ENCODE measurements at places on chromosomes 3 and 15.

- no peak for DNase-seq
Measured at GRCh38 chr3:107870096-107870495, 220.7 kb downstream of the CD47 start.

- no peak for DNase-seq
Measured at GRCh38 chr3:114649331-114649730, 355.5 kb downstream of the TIGIT start.

DNA sequence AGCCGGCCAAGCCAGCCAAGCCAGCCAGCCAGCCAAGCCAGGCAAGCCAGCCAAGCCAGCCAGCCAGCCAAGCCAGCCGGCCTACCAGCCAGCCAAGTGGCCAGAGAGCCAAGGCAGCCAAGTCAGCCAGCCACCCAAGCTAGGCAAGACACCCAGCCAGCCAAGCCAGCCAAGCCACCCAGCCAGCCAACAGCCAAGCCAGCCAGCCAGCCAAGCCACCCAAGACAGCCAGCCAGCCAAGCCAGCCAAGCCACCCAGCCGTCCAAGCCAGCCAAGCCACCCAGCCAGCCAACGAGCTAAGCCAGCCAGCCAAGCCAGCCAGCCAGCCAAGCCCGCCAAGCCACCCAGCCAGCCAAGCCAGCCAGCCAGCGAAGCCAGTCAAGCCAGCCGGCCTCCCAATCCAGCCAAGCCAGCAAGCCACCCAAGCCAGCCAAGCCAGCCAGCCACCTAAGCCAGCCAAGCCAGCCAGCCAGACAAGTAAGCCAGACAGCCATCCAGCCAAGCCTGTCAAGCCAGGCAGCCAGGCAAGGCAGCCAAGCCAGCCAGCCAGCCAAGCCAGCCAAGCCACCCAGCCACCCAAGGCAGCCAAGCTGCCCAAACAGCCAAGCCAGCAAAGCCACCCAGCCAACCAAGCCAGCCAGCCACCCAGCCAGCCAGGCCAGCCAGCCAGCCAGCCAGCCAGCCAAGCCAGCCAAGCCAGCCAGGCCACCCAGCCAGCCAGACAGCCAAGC lies 200.5 kb downstream of the GOLGA6L6 start:
- no peak for DNase-seq

- DNase-seq: no peak
Measured at GRCh38 chr3:178479446-178479845, 56.8 kb upstream of the KCNMB2 start.

DNA sequence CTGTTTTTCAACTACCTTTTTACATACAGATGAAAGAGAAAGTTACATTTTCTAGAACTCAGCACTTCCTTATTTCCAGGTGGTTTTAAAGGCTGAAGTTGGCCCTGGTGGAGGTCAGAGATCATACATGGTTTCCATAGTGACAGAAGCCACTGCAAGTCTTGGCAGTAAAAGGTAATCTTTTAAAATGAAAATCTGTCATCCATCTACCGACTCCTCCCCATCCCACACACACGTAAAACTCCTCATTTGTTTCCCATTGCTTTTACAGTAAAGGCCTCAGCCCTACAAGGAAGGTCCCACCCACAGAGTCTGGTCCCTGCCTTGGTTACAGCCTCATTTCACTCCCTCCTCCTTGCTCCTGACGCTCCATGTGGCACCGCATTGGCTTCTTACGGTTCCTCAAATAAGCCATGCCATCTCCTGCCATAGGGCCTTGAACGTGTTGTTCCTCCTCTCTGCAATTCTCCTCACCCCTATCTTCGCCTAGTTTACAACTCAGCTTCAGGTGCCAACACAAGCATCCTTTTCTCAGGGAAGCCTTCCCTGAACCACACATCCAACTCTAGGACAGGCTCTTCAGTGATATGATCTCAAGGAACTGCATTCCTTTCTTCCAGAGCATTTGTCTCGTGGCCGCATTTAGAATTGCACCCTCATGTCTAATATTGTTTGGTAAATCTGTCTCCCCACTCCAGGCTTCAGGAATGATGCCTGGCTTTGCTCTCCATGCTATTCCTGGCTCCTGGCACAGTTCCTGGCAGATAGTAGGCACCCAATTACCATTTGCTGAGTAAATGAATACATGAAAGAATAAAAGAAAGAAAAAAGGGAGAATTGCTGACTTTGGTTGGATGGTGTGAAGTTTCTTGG lies 2.6 kb downstream of the CYP19A1 start:
- no peak for DNase-seq

DNA sequence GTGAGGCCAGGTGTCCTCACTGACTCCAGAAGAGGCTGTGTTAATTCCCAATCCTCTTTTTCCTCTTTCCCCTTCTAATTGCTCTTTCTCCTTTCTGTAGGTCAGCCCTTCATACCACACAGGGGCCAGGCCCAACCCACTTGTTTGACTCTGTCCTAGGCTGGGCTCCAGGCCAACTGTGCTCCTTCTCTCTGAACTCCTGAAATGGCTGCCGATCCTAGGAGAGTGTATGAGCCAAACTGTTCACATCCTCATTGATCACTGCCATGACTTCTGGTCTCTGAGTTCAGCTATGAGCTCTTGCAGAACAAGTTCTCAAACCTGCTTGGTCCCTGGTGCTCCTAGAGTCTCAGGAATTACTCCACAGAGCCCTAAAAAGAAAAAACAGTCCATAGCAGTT lies 145.1 kb downstream of the VGLL4 start:
- DNase-seq: no peak

DNA sequence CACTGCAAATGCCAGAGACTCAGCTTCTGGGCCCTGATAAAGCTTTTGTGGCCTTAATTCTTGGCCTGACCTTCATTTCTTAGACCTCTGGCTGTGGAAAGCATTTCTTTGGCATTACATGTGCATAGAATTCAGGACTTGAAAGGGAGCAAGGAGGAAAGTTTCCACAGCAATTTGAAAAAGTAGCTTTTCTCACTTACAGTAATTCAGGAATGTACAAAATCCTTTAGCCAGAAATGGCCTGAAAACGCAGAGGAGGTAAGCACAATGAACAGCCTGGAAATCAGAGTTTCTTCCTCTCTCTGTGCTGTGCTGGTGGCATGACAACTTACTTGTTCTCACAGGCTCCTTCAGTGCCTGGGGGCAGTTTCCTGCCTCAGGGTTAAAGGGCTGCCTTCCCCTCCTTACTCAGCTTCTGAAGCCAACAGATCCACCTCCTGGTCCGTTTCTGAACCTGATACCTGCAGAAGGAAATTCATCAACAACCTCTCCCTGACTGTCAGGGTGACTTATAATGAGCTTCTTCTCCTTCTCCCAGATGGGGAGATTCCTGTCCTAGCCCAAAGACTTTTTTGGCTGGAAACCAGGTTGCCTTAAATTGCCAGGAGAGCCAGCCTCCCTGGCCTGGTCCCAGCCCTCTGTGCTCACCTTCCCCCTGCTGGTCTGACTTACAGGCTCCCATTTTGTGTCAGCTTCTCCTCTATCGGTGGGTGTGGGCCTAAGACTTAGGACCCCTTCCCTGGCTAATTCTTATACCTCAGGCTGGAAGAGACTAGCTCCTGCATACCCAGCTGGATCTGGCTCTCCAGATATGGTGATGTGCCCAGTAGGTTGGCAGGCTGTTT lies 102.3 kb downstream of the MYRIP start:
- DNase-seq: no peak

GRCh38 chr3:194720048-194720447 lies 34.4 kb downstream of the FAM43A start:
- no peak for DNase-seq

GRCh38 chr3:83002869-83003445 lies 1241.5 kb upstream of the GBE1 start:
- no peak for DNase-seq

- peak; percentile 30 for DNase-seq
Measured at GRCh38 chr3:18499301-18499700, 74.2 kb upstream of the SATB1 start.

Data from CD4-positive, alpha-beta T cell treated with Interleukin-4 for 4 hours (primary cell).